ENCODE measurements at places on chromosomes 1 and 21.

- no peak for DNase-seq
These were observed 410.1 kb downstream of the PRDM2 start for GRCh38 chr1:14110040-14110439.

GRCh38 chr21:26117324-26117971, 53.1 kb downstream of the APP start:
- DNase-seq: no peak

DNA sequence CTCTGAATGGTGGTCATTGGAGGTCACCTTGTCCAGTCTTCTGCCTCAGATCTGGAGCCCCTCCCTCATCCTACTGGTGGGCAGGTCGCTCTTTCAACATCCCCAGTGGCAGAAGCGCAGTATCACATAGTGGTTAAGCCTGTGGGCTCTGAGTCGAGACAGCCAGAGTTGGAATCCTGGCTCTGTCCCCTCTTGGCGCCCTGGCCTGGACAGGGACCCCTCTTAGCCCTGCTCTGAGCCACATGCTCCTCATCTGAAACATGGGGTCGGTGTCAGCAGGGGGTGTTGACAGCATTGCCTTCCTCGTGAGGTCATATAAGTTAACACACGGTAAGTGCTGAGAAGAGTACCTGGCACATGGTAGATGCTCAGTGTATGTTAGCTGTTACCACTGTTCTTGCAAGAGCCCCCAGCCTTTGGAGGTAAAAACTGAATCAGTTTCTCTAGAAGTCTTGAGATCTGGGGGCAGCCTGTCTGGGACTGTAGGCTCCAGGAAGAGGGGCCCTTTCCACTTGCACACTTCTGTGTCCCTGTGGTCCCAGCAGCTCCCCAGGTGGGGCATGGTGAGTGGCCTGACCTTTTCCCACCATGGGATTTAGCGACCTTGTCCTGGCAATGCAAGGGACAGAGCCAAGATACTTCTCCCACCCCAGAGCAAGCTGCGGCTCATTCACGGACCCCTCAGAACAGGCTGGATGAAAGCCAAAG, 6.4 kb downstream of the ZC3H12A start:
- DNase-seq: no peak

GRCh38 chr21:34313116-34313515, 50.7 kb upstream of the KCNE2 start:
- no peak for DNase-seq

DNA sequence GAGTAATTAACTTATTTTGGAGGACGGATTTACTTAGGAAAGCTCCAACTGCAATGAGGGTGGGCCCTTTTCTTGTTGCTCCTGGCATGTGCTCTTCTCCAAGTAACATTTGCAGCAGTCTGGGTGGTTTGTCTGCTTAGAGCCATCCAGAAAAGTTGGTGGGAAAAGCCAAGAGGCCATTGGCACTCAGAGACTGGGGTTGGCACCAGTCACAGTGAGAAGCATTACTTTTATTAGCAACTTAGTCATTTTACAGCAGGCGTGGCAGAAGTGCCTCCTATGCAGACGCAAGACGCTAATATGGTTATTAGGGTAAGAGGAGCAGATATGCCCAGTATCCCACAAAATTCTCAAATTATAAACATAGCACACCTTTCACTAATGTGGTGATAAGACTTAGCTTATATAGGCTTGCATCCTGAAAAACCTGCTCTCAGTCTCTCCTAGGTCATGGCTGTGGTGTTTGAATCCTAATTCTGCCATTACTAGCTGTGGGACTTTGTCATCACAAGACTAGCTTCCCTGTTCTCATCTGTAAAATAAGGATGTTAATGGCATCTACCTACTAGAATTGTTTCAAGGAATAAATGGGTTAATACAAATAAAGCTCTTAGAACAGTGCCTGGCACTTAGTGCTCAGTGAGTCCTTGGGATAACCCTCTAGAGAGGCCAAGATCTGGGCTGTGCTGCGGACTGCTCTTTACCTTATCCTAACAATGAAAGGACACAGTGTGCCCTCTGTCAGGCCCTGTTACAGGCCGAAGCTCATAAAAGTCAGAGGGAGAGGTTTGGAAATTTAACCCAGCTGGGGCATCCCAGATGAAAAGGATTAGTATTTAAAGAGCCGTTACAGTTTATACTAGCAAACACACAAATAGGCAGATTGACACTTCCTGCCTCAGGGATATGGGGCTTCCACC, 154.6 kb downstream of the ROR1 start:
- no peak for DNase-seq

GRCh38 chr1:210222340-210223006, 10.1 kb upstream of the SERTAD4 start:
- DNase-seq: no peak

- DNase-seq: no peak
These were observed 42.9 kb downstream of the PARP1 start for GRCh38 chr1:226364901-226365565.

DNA sequence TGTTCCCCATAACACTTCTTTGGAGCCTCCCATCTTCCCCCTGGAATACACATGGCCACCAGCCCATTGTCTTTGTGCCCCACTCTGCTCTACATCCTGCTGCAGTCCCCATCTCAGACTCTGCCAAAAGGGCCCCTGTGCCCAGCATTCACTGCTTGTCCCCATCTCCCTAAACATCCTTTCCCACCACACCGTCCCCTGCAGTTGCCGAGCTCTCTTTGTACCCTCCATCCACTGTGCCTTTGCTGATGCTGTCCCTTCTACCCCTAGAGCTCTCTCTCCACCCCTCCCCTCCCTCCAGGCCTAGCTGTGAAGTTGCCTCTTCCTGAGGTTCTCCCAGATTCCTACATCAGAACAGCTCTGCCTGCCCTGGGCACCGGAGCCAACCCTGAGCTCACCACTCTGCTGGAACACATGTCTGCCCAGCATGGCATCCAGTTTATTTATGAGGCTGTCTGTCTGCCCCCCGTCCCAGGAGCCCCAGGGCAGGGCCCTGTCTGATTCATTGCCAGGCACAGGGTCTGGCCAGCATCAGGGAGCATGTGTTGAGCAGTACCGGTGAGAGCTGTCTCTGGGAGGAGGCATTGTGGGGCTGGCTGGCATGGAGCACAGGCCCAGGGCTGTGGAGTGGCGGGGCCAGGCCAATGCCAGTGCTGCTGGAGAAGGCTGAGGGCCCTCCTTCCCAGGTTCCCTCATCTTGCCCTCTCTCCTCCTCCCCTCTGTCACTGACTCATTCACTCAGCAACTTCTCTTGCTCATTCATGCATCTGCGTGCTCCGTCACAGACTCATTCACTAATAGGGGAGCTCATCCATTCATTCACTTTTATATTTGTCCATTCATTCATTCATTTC, 28.8 kb downstream of the EDN2 start:
- DNase-seq: no peak

- no peak for DNase-seq
These were observed 24.6 kb upstream of the RUNX3 start for GRCh38 chr1:24954631-24955030.

GRCh38 chr1:62682531-62682930, 5.7 kb downstream of the DOCK7 start:
- no peak for DNase-seq

- DNase-seq: no peak
These were observed 94.6 kb downstream of the VPS13D start for GRCh38 chr1:12324423-12324822.

- no peak for DNase-seq
These were observed 3.5 kb upstream of the UTS2 start for GRCh38 chr1:7856345-7856744.
